T-helper 1 cell (primary cell): ENCODE measurements at places on chromosomes 1 and 21.
A peak's percentile ranks its signal among the peaks of the same experiment; 100 is the strongest.

DNA sequence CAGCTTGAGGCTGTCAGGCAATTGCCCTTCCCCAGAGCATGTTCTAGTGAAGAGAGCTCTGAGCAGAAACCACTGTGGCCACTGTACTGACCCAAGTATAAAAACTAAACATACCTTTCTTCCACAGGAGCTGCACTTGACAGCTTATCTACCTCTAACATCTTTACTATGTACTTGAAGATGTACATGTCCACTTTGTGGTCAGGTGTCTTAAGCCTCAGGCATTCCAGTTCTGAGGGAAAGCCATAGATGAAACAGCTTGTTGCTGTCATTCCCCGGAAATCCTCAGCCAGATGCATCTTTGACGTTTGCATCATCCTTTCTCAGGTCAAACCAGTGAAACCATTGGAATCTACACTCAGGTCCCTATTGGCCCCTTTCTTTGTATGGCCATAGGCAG, 70.4 kb downstream of the CHRM3 start:
- DNase-seq: no peak

DNA sequence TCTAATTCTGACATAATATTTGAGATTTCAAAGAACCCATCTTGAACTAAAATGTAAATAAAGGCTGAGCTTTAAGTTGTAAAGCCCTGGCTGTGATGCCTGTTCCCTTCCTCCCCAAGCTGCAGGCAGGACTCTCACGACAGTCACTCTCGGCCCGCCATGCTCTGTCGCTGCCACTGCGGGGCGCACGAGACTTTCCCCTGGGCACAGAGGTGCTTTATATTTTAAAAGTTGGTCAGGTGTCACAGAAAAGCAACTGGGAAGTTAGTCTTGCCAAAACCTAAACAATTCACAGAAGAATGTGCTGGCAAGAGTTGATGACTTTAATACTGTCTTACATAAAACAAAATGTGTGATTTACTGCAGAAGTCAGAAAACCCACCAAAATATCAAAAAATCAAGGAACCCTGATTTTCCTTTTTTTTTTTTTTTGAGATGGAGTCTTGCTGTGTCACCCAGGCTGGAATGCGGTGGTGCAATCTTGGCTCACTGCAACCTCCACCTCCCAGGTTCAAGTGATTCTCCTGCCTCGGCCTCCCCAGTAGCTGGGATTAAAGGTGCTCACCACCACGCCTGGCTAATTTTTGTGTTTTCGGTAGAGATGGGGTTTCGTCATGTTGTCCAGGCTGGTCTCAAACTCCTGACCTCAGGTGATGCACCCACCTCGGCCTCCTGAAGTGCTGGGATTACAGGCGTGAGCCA, 10.7 kb downstream of the LRRC47 start:
- DNase-seq: no peak

GRCh38 chr1:223752721-223753515, 40.6 kb downstream of the CAPN2 start:
- DNase-seq: no peak

GRCh38 chr1:26856604-26857469, 6.1 kb upstream of the SFN start:
- DNase-seq: no peak

DNA sequence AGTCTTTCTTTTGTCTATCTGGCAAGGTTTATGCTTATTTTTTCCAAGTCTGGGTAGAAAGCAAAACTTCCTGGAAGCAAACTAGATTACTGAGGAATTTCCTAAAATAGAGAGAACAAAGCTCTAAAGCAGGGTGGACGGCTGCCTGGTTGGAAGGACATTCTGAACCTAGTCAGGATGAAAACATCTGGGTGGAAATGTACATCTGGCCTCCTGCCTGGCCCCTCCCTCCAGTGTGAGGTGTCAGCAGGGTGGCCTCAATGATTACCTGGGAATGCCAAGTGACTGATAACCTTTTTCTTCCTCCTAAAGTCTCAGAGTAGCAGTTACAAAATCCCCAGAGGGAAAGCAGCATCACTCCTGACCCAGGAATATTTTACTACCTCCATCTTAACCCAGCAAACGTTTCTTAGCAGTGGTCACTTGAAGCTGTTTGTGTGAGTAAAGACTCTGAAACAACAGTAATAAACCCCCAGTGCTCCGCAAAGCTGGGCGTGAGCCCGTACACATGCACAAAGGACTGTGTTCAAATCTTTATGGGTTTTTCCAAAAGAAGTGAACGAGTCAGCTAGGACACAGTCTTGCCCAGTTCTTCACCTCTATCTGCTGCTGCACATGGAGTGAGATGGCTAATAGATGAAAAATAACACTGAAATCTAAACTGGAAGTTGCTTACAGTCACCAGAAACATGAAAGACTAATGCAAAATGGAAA, 18.9 kb downstream of the ANGPTL7 start:
- DNase-seq: no peak

DNA sequence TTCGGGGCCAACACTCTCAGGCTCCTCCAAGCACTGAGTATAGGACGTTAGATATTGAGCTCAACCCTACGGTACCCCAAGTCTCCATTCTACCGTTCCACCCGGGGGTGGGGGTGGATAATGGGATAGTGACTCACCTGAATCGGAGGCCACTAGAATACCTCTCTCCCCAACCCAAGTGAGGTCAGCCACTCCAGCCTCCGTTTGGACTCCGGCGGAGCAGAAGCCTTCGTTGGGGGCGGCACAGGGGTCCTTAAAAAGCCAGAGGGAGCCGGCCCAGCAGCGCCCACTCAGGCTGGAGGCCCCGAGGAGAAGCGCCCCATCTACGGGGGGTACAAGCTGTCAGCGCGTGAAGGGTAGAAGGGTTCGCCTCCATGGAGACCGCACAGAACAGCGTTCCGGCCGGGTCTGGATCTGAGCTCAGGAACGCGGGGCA, 556 bp downstream of the WDR77 start:
- peak; percentile 14 for DNase-seq

DNA sequence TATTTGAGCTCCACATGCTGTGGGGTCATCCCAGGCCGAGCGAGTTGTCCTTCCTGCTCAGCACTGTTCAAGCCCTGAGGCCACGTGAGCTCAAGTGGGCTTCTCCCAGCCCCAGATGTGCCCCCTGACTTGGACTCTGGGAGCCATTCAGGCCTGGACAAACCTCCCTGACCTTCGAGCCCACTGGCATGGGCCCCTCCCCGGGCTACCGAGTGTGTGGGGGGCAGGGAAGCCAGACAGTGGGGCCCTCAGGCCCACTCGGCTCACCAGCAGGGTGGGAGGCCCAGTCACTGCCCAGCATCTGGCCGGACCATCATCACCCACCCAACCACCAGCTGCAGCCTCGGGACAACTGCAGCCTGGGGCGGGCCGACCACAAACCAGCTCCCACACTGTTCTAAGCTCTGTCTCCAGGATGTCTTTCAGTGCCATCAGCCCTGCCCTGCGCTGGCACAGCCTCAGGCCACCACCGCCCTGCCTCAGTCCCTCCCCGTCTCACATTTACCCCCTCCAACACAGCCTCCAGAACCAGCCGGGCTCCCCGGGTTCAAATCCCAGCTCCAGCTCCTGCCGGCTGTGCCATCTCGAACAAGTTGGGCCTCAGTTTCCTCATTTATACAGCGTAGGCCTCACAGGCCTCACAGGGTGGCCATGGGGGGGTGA, 20.9 kb upstream of the PLEKHG5 start:
- DNase-seq: no peak

GRCh38 chr21:21436012-21436534, 437.9 kb downstream of the NCAM2 start:
- DNase-seq: no peak

GRCh38 chr1:55007625-55008024, 8.9 kb downstream of the BSND start:
- DNase-seq: no peak

DNA sequence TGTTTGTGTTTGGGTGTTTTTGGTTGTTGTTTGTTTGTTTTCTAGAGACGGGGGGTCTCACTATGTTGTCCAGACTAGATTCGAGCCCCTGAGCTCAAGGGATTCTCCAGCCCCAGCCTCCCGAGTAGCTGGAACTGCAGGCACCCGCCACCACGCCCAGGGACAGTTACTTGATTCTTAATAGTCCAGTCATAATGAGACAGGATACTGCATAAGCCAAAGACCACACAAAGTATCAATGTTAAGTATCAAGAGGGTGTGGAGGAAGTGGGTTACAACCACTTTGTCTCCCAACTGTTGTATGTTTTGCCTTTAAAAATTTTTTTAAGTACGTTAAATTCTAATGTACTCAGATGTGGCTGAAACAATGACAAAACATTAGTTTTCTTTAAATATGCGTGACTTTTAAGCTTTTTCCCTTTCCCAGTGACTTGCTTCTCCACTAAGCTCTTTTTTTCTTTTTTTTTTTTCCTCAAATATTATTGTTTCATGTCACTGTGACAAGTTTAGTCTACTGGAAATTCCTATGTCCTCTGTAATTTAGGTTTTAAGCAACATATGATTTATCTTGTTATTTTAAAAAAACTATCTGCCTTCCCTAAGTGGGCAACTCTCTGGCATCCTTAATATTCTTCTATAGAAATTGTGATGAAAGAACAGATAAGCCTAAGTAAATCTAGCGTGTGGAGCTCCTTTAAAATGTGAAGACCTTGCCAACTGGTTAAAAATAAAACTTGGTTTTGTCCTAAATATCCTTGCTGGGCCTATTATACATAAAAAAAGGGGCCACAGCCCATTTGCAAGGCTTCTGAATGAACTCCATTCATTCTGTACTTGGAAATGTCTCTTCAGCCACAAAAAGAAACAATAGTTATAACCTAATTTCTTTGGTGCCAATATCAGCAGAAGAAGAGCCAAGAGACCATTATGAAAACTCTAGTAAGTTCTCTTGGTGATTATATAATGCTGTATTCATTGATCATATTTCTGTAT, 56.2 kb upstream of the DPH5 start:
- DNase-seq: no peak

- no peak for DNase-seq
Observed at GRCh38 chr21:26096494-26097371, 73.8 kb downstream of the APP start.

DNA sequence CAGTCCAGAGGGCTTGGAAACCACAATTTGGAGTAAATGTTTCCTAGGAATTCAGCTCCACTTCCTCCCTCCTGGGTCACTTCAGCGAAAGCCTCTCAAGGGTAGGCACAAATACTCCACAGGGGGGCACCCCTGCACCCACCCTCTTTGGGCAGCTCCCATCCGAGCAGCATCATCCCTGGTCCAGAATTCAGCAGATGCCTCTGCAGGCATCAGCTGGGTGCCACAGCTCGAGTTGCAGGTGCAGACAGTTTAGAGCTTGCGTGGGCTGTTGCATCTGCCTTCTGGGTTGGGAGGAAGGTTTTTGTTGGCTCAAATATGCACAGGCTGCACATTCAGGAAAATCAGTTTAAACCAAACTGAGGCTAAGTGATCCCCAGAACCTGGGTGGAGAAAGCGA, 25.0 kb downstream of the KANK4 start:
- DNase-seq: no peak

DNA sequence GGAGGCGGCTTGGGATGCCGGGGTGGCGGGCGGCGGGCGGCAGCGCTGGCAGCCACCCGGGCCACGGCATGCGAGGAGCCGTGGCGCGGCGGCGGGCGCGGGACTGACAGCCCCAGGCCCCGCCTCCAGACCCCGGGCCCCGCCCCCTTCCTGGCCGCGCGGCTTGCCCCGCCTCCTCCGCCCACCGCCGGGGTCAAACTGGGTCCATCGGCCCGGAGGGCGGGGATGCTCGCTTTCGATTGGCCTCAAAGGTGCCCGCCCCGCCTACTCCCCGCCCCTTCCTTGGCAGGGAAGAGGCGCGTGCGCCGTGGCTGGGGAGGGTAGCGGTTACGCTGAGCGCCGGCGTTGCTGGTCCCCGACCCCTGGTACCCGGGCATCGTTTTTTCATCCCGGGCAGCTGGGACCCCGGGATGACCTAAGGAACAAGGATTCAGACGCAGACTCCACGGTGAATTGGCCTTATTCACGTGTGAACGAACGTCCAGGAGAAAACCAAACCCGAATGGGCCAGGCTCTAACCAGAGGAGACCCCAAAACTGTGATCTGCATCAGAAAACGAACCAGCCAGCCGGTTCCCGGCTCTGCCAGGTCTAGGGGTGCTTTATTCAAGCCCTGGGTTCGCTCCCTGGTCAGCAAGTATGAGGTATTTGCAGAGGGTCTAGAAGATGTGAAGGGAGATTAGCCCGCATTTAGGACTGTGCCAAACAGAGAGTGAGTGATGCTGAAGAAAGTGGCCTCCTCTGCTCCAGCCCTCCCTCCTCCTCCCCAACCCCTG, 117.2 kb upstream of the GUCA2B start:
- DNase-seq: peak; percentile 97

DNA sequence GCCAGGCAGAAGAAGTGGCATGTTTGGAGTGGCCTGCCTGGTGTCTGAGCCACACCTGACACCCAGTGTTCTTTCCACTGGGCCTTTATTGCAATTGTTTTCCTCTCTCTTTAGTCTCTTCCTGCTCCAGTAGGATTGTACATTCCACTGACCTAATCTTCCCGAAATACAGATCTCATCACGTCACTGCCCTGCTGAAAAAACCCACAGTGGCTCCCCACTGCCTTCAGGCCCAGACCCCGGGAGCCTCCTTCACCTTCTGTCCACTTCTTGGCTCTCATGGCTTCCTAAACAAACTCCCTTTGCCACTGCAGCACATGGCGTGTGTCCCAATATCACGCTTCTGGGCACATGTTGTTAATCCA, 25.3 kb upstream of the ATP5PO start:
- no peak for DNase-seq

GRCh38 chr21:32795376-32795775, 23.8 kb upstream of the PAXBP1 start:
- DNase-seq: no peak

- DNase-seq: no peak
Observed at GRCh38 chr1:168372861-168373371, 92.2 kb downstream of the TBX19 start.

GRCh38 chr1:155970531-155971167, 7.7 kb downstream of the ARHGEF2 start:
- DNase-seq: no peak

DNA sequence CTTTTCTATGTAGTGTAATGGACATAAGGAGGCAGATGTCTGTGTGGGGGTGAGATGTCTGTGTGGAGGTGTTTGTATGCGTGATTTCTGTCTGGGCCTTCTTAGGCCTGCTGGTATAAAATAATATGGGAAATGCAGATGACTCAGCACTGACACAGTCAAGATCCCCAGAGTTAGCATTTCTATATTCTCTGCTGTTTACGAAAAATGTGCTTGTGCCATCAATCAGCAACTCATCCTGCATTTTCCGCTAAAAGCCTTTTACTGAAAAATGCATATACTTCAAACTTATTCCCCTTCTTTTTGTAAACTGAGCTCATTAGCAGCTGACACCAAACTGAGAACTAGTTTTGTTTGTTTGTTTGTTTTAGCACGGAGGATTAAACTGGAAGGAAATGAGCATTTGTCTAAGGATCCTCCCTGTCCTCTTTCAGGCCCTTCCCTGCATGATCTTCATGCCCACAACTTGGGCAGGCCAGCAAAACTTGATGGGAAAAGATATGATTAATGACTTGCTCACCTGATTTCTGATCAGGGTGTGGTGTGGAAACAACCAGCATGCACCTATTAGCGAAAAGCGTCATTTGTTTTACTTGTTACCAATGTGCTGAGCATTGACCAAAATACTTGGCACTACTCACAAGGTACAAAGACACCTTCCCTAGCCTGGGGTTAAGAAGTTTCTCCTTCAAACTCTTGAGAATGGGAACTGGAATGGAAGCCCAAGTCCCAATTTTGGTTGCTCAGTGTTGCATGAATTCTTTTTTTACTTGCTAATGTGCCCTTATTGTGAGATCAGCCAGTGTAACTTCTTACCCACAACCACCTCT, 77.4 kb downstream of the NDUFS5 start:
- no peak for DNase-seq
